GM23338 (cell line): ENCODE measurements at places on chromosomes 16 and 17. TPM values are rescaled to one million over a fixed set of nuclear protein-coding genes. Genes with fewer than 3 reads are reported as not detected.
A peak's percentile ranks its signal among the peaks of the same experiment; 100 is the strongest.

RHBDF2 gene
- total RNA-seq = 19.5 and 29.5 TPM in 2 replicates

CSH2 gene
- not detected in 2 replicates for total RNA-seq

PHOSPHO1 gene
- total RNA-seq = 2.2 and 2.4 TPM in 2 replicates

PIK3R6 gene
- 0.24 TPM in 1 of 2 replicates, not detected in the other for total RNA-seq

LPO gene
- total RNA-seq = 0.35 and 0.62 TPM in 2 replicates

CX3CL1 gene
- total RNA-seq = 0.16 and 2.8 TPM in 2 replicates

DNA sequence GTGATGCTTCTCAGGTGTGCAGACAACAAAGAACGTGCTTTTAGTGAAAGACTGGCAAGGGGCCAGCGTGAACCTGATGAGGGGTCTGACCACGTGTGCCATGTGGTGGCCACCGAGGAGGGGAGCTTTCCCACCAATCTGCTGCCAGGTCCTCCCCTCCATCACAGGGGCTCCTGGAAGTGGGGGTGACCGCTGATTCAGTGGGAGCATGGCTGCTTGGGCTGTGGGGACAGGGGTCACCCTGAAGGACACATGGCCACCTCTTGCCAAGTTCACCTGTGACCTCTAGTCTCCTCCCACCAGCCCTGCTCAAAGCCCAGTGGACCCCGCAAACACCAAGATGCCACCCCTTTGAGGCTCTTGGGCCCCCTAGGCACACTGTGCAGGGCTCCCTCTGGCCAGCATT, 37.9 kb upstream of the MTSS2 start:
- H3K27me3 ChIP-seq = no peaks in the 10 kb centered on the region
- no peak for DNase-seq
- H3K4me1 ChIP-seq = no peaks in the 10 kb centered on the region
- H3K4me3 ChIP-seq = no peak overlapping the region

DNA sequence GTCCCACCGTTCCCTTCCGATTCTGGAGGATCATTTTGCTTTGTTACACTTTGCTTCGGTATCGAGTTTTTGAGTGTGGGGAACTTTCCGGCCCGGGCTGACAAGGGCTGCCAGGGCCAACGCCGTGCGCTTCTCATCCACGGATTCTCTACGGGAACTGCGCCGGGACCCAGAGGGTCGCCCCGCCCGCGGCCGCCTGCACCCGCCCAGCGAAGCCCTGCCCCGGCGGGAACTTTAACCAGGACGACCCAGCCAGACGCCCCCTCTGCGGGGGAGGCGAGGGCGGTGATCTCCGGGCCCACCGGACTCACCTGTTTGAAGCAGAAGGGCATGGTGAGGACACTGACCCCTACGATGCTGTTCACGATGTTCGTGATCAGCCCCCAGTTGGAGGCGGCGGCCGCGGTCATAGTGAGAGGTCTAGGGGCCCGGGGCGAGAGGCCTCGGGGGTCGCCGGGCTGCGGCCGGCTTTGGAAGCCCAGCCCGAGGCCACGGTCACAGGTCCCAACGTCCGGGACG, 536 bp downstream of the SLC38A10 start:
- H3K4me1 ChIP-seq = peaks cover 4% of the 10 kb centered on the region; the same call in 1 of the 2 replicates
- peak overlapping the region; percentile 90 for H3K4me3 ChIP-seq
- H3K27me3 ChIP-seq = no peaks in the 10 kb centered on the region

GRCh38 chr17:77178563-77178962, 37.8 kb downstream of the SEC14L1 start:
- H3K27me3 ChIP-seq = no peaks in the 10 kb centered on the region
- no peaks in the 10 kb centered on the region for H3K4me1 ChIP-seq
- peaks cover 17% of the 10 kb centered on the region for H3K36me3 ChIP-seq
- no peak for DNase-seq

- no peak overlapping the region for H3K27ac ChIP-seq
- no peak for DNase-seq
- H3K27me3 ChIP-seq = no peaks in the 10 kb centered on the region
- no peak overlapping the region for H3K4me3 ChIP-seq
- no peaks in the 10 kb centered on the region; the same call in 1 of the 2 replicates for H3K36me3 ChIP-seq
- no peaks in the 10 kb centered on the region for H3K4me1 ChIP-seq
Observed at GRCh38 chr16:86961171-86961601, 356.0 kb downstream of the C16orf95 start.

- DNase-seq = no peak
- no peaks in the 10 kb centered on the region for H3K36me3 ChIP-seq
- H3K4me3 ChIP-seq = no peak overlapping the region
- H3K27me3 ChIP-seq = 0 out of 2 replicates have a peak, but pooled peaks cover under 1% of the 10 kb centered on the region
- peaks cover 1% of the 10 kb centered on the region; the same call in 1 of the 2 replicates for H3K4me1 ChIP-seq
Observed at GRCh38 chr17:34303606-34304005, 15.6 kb upstream of the CCL8 start.

GRCh38 chr16:51039638-51040331, 111.3 kb downstream of the SALL1 start:
- no peak overlapping the region for H3K4me3 ChIP-seq
- H3K4me1 ChIP-seq = peaks cover 7% of the 10 kb centered on the region; the same call in 1 of the 2 replicates
- H3K27me3 ChIP-seq = no peaks in the 10 kb centered on the region
- H3K36me3 ChIP-seq = no peaks in the 10 kb centered on the region
- no peak for DNase-seq

GRCh38 chr17:51352798-51353197, 92.5 kb downstream of the UTP18 start:
- H3K27ac ChIP-seq = no peak overlapping the region
- no peak overlapping the region for H3K4me3 ChIP-seq
- DNase-seq = no peak
- H3K27me3 ChIP-seq = no peaks in the 10 kb centered on the region
- H3K4me1 ChIP-seq = no peaks in the 10 kb centered on the region; the same call in 1 of the 2 replicates

GRCh38 chr17:45132572-45133463, 503 bp upstream of the PLCD3 start:
- peak overlapping the region; percentile 90 for H3K4me3 ChIP-seq
- H3K27me3 ChIP-seq = no peaks in the 10 kb centered on the region
- peak; percentile 88 for DNase-seq
- H3K4me1 ChIP-seq = peaks cover 3% of the 10 kb centered on the region; the same call in 1 of the 2 replicates

- DNase-seq = no peak
- no peak overlapping the region for H3K4me3 ChIP-seq
- H3K27ac ChIP-seq = no peak overlapping the region
- no peaks in the 10 kb centered on the region; the same call in 1 of the 2 replicates for H3K4me1 ChIP-seq
- H3K36me3 ChIP-seq = no peaks in the 10 kb centered on the region
- H3K27me3 ChIP-seq = no peaks in the 10 kb centered on the region
Observed at GRCh38 chr16:11190588-11191560, 65.1 kb downstream of the SOCS1 start.

DNA sequence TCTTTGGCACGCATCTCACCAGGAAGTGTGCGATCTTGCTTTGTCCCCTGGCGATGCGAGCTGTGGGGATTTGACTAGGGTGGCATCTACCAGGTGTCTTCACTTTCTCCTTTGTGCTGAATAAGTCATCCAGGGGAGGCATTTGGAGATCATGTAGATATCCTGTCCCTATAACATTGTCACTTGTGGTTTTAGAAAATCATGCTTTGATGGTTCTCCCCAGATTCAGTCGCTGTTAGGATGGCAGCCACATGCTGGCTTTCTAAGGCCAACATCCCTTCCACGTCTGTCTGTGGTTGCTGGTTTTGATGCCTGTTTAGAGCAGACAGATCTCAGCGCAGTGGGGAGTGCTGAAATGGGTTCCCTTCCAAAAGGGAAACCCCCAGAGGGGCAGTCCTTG, 2.5 kb downstream of the ADAD2 start:
- no peaks in the 10 kb centered on the region for H3K36me3 ChIP-seq
- H3K27ac ChIP-seq = no peak overlapping the region
- no peak for DNase-seq

DNA sequence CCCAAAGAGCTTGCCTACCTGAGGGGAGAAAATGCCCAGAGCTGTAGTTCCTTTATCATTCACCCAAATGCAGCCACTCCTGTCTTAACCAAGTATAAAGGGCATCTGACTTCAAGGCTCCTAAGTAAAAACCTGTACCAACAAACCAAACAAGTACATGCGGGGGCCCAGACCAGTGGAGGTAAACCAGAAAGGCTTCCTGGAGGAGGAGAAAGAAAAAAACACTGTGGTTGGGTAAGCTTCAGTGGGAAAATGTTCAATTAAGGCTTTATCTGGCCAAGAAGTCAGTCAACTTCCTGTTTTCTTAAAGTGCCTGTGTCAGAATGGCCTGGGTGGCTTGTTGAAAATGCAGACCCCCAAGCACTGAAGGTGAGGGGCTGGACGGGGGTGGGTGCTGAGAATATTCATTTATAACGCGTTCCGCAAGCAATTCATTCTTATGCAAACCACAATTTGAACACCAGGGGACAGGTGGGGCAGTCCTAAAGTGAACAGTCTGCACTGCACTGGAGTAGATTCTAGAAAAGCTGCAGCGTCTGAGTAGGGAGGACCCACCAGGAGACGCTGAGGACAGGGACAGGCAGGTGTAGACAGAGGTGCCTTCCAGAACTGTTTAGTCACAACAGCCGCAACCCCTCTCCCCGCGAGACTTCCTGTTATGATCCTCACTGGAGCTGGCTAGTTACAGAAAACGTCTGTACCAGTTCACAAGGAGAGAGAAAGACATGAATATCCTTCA, 467.1 kb downstream of the SOX9 start:
- no peak overlapping the region for H3K27ac ChIP-seq
- peaks cover 16% of the 10 kb centered on the region for H3K4me1 ChIP-seq
- no peak overlapping the region for H3K4me3 ChIP-seq
- H3K27me3 ChIP-seq = peaks cover 44% of the 10 kb centered on the region
- DNase-seq = no peak

DNA sequence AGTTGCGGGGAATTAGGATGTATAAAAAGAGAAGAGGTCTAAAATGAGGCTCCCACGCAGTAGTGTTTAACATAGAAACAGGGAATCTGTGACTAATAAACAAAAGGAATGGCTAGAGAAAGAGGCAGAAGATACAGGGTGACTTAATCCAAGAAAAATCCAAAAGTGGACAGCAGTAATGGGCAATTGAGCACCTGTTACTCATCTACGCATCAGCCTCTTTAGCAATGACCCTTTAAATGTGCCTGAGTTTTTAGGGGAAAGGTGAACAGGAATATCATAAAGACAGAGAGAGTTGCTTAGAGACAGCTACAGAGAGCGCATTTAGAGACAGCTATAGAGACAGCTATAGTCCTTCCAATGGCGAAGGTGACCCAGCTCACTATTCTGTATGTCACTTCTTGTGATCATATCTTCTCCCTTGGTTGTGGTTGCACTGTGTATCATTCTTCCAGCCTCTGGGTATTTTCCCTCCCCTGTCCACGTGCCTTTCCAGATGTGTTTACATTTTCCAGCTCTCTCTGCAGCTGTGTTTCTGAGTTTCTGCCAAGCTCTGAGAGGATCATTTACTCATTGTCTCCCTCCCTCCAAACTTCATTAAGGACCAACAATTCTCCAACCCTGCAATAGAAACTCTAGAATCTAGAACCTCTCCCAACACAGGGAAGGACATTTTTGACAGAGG, 61.5 kb downstream of the MYOCD start:
- H3K27ac ChIP-seq = no peak overlapping the region
- peaks cover 5% of the 10 kb centered on the region; the same call in 1 of the 2 replicates for H3K4me1 ChIP-seq
- no peaks in the 10 kb centered on the region for H3K27me3 ChIP-seq

DNA sequence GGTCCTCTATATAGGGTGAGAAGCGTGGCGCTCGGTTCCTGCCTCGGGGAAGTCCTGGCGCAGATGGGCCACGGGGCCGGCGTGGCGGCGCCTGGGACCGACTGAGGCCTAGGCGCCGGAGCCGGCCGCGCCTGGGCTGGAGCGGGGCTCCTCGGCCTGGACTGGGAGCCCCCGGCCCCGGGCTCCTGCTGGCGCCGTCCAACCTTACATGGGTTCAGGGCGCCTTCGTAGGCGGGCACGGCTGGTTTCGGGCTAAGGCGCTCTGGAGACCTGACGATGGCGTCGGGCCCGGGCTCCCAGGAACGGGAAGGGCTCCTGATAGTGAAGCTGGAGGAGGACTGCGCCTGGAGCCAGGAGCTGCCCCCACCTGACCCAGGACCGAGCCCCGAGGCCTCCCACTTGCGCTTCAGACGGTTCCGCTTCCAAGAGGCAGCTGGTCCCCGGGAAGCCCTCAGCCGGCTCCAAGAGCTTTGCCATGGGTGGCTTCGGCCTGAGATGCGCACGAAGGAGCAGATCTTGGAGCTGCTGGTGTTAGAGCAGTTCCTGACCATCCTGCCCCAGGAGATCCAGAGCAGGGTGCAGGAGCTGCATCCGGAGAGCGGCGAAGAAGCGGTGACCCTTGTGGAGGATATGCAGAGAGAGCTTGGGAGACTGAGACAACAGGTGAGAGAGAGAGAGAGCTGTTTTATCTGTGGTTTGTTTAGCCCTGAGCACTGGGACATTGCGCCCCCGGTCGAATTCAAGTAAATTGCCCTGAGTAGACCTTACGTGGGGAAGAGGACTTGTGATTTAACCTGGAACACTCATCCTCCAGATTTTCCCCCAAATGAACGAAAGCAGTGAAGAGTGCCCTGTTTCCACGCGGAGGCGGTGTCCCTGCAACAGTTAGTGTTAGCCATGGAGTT, 504 bp downstream of the ZNF263 start:
- H3K4me3 ChIP-seq = peak overlapping the region; percentile 98
- peak overlapping the region; percentile 24; the same call in 1 of the 2 replicates for H3K27ac ChIP-seq
- H3K4me1 ChIP-seq = peaks cover 24% of the 10 kb centered on the region
- peak; percentile 36 for DNase-seq

DNA sequence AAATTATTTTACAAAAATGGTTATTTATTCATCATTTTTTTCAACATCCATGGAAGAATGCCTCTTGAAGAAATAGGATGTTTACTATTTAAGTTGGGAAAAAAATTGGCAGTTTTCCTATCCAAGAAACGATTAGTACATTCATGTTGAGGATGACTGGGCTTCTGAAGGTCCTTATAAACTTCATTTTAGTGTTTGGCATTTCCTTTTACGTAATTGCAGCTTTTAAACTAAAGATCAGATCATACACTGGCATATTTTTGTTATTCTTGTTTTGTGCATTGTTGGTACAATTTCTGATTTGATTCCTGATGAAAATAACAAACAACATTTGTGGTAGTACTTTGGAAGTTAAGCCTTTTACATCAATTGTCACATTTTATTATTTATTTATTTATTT, 11.5 kb downstream of the KCNJ16 start:
- no peak for DNase-seq
- H3K36me3 ChIP-seq = no peaks in the 10 kb centered on the region
- no peaks in the 10 kb centered on the region for H3K27me3 ChIP-seq
- H3K4me1 ChIP-seq = no peaks in the 10 kb centered on the region
- H3K4me3 ChIP-seq = no peak overlapping the region
- no peak overlapping the region for H3K27ac ChIP-seq

DNA sequence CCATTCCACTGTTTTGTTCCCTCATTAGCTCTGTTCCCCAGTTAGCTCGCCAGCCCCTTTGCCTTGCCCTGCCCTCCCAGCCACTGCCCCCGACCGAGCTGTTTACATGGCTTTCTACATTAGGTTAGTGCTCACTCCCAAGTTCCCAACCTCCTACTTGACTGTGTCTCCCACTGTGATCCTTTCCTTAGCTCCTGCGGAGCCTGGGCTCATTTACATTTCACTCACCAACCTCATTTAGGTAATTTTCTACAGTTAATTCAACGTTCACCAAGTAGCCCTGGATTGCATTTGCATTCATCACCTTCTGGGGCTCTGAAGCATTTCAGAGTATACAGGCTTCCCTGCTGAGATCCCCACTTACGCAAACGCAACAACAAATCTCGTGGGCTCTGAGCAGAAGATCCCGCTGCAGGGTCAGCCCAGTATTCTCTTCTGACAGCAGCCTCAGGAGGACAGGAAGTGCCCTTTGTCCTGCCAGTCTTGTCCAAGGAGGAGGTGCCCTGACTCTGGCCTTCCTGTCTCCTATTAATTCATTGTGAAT, 325.8 kb upstream of the CCL2 start:
- peaks cover 28% of the 10 kb centered on the region for H3K4me1 ChIP-seq
- DNase-seq = peak; percentile 74
- H3K4me3 ChIP-seq = 0 out of 2 replicates have a peak overlapping the region, but pooled peaks have one; percentile 1
- no peaks in the 10 kb centered on the region for H3K36me3 ChIP-seq
- no peaks in the 10 kb centered on the region for H3K27me3 ChIP-seq
